ENCODE measurements at places on chromosomes 11 and 22.

DNA sequence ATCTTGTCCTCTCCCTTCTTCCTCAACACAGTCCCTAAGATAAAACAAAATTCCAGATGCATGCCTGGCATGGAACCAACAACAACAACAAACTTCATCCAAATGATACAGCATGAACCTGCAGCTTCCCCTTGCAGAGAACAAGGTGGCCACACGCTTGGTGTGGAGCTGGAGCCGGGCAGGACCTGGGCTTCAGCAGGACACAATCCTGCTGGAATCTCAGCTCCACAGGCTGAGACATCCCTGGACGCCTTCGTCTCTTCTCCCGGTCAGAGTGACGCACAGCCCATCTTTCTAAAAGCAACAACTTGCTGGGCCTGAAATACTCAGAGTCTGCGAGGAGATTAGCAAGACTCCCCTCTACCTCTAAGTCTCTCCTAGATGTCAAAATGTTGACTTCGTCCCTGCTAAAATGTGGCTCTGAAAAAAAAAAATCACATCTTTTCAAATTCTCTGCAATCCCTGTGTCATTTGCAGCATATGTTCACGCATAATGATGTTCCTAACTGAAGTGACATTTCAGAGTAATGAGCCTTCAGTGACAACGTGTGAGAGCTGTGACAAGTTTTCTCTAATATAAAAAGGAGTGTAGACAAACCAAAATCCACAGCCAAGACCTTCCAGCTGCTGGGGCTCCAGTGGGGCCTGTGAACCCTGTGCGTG, 1232.3 kb downstream of the TBC1D22A start:
- no peak for DNase-seq

DNA sequence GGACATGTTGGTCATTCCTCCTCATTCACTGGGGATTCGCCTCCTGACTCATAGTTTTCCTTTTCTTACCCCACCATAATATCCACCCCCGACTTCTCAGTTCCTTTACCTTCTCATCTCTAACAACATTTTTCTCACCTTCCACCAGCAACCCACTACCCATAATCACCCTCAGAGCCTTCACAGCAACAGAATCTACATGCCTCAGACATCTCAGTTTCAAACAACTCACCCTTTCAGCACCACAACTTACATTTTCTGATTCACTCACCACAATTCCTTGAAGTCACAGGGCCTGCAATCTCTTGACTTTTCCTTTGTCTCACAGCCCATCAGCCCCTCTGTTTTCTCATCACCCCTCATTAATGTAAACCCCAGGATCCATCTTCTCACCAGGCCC, 2.3 kb upstream of the MTNR1B start:
- no peak for DNase-seq

DNA sequence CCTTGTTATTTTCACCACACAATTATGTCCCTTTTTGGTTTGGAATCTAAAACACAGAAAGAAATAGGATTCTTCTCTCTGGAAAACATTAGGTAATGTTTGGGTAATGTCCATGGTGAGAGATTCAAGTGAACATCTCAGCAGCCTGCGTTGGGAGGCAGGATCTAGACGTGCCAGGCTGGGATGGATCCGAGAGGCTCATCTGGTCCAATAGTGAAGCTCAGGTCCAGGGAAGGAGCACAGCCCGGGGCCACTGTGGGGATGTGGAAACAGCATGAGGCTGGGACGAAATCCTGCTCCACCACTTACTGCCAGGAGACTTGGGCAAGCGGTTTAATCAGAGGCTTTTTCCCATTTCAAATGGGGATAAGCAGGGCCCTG, 109.9 kb downstream of the CSNK2A3 start:
- DNase-seq: no peak

GRCh38 chr22:44399906-44400762, 87.4 kb upstream of the SHISAL1 start:
- DNase-seq: no peak

- DNase-seq: no peak
Measured at GRCh38 chr11:104823657-104824056, 74.6 kb downstream of the CASP12 start.

DNA sequence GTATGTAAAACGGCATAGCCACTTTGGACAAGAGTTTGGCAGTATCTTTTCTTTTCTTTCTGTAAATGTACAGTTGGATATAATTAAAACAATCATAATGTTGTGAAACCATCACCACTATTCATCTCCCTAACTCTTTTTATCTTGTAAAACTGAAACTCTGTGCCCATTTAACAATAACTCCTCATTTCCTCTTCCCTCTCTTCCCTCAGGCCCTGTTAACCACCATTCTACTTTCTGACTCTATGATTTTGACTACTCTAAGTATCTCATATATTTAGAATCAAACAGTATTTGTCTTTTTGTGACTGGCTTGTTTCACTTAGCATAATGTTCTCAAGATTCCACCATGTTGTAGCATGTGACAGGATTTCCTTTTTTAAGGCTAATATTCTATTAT, 10.2 kb downstream of the SCUBE2 start:
- DNase-seq: no peak

DNA sequence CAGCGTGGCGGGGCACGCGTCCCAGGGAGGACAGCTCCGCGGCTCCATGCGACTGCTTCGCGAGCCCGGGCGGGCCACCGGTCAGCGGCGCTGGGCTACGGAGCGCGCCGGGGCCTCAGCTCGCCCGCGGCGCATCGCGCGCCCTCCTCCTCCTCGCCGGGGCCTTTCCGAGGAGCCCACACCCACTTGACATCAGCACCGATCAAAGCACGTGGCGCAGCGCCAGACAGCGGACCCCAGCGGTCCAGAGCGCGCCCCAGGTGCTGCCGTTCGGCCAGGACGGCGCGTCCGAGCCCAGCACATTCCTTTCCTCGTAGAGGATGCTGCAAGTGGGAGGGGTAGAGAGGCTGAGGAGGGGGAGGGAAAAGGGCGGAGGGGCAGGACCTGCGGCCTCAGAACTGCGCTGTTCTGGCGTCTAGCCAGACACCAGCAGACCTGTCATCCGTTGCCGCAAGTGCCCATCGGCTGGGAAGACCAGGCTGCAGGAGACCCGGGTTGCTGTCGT, 88.6 kb downstream of the PLEKHA7 start:
- no peak for DNase-seq

GRCh38 chr11:88288560-88288959, 49.0 kb downstream of the CTSC start:
- DNase-seq: no peak

DNA sequence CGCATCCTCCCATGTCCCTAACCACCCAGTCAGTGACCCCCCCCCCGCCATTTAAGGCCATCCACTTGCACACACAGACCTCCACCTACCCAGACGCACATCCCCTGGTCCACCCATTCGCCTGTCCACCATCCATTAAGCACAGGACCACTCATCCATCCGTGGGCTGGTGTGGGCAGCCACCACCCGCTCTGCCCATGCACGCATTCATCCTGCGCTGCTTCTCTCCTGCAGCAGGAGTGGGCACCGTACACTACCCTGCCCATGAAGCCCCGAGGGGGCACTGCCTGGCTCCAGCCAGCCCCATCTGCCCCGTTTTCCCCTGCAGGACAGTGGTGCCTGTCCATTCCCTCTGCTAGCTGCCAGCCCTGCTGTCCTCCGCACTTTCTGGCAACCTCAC, 3.9 kb upstream of the SLC16A8 start:
- no peak for DNase-seq

GRCh38 chr11:66789097-66789890, 53.9 kb upstream of the RCE1 start:
- no peak for DNase-seq

DNA sequence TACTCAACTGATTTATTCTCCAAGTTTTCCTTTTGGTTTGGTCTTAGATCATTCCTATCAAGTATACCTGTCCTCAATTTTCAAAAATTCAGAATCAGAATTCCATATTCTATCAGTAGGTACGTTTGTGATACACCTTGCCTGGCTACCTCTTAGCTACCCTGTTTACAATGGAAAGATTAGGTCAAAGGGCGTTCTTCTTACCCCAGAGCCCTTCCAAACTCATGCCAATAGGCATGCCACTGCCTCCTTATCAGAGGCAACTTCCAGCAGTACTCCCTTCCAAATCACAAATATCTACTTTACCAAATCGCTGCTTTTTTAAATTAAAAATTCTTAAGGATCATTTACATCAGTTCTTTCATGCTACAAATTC, 1.0 kb downstream of the PATL1 start:
- no peak for DNase-seq

DNA sequence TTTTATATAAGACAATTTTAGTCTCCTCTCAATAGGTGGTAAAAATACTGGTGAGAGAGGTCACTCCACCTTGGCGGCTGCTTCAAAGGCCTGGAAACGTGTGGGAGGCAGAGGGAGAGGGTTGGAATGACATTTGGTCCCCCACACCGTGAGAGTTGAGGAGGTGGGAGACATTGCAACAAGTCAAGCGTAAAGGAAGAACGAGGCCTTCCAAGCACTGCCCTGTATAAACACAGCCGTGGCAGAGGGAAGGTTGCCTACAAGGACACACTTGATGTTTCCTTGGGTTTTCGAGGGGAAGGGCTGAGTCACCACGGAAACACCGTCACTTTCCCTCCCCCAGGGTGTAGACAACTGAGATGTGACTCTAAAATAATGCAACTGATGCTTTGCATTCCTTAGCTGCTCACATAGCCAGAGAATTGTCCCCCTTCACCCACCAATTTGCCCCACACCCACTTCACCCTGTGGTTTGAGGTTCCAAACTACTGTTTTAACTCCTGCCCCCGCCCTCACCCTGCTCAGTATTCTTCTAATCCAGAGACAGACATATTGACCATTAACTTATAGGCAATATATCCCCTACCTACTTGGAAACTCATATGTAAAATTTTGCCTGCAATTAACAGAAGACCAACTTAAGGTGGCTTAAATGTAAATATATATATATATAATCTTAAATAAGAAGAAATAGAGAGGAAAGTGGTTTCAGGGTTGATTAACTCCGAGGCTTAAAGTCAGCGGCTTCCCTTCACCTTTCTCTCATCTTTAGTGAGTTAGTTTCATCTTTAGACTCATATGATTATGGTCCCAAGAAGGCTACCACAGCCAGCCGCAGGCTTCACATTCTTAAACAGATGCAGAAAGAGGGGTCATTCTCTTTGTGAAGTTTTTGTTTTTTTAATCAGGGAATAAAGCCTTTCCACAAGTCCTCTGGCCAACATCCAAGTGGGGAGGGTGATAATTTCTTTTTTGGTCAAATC, 54.1 kb upstream of the BDNF start:
- DNase-seq: no peak

GRCh38 chr11:76589477-76589876, 81.1 kb downstream of the LRRC32 start:
- DNase-seq: no peak

GRCh38 chr22:39519681-39520225, 609 bp upstream of the ATF4 start:
- peak; percentile 46 for DNase-seq

- no peak for DNase-seq
Measured at GRCh38 chr11:9990221-9990973, 303.6 kb downstream of the SBF2 start.

- DNase-seq: no peak
Measured at GRCh38 chr22:42470366-42471082, 38.3 kb upstream of the NFAM1 start.

- no peak for DNase-seq
Measured at GRCh38 chr11:19430346-19430745, 189.6 kb upstream of the E2F8 start.

GRCh38 chr11:21180182-21180581, 510.8 kb downstream of the NELL1 start:
- DNase-seq: no peak

DNA sequence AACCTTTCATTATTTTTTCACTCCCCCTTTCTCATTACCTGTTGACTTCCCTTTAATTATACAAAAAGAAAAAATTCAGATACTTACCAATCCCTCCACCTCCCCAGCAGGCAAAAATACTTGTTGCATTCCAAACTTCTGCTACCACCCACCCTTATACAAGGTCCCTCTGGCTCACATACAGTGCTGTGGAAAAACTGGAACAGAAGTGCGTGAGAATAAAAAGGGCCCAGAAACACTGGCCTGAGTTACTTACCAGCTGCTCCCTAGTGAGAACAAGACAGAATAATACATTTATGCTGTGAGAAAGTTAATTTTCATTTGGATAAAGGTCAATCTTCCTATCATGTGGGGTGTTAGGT, 46.9 kb upstream of the RAPSN start:
- DNase-seq: no peak

GRCh38 chr11:119084663-119085436, at the start of gene HMBS:
HMBS (plus strand) TSS chr11:119084881; CDS start chr11:119085034, 153 bp downstream.
- DNase-seq: peak; percentile 95

DNA sequence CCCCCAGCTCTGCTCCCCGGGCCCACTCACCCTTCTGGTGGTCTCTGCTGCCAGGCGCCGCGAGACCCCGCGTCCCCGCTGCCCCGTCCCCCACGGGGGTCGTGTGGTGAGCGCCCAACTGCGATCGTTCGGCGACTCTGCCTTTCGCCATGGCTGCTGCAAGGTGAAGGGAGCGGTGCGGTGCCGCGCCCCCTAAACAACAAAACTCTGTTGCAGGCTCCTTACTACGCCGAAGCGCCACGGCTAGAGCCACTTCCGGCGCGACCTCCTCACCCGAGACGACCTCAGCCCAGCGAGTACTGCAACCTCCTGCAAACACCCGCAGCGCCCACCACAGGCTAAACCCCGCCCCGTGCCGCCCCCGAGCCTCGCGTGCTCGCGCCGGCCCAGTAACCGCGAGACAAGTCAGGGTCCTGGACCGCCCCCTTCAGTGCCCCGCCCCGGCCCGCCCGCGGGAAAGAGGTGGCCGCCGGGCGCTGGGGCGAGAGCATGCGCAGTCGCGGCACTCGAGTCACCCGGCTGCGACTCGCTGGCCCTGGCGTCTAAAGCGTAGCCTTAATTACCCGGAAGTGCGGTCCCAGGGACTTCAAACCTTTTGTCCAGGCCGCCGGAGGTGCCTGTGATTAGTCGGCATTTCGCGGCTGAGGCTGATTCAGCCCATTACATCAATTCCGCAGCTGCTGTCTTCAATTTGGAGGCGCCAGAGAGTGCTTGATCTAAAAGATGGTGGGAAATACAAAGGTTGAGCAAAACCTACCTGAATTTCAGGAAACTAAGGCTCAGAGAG, at the start of gene TMEM41B:
Gene TMEM41B, minus strand, starts transcription at position 303 of the 787 bp plus-strand sequence. Its CDS starts 152 bp downstream, at position 151.
- peak; percentile 97 for DNase-seq

DNA sequence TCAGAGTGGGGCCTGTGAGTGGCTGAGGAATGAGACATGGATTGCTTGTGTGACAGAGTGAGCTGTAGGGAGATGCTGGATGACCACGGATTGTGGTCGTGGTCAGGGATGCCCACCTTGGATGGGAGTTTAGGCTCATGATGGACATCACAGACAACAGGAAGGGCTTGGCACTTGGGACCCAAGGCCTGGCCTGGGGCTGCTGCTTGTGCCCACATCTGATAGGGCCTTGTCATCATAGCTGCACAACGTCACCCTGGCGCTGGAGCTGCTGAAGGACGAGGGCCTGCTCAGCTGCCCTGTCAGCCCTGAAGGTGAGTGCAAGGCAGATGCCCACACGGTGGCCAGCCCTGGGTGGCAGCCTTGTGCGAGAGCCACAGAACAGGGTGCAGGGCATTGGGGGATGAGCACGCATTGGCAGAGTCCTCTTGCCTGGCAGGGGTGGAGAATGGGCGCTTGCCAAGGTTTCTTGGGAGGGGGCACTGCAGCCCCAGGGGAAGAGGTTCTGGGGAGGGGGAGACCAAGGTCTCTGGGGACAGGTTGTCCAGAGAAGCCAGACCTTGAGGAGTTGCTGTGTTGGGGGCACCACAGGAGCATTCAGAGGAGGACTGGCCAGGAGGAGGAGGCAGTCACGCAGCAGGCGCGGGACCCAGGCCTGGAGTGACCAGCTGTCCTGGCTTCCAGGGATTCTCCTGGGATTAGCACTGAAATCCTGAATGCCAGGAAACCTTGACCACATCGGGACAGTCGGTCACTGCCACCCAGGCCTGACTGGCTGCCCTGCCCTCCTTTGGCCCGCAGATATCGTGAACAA, 25.0 kb downstream of the PARVG start:
- DNase-seq: no peak

All from hematopoietic multipotent progenitor cell treated with erythropoietin and hydrocortisone succinate and interleukin-3 and kit ligand, for 15 days (in vitro differentiated cells).